ENCODE measurements at places on chromosomes 7 and 10.

DNA sequence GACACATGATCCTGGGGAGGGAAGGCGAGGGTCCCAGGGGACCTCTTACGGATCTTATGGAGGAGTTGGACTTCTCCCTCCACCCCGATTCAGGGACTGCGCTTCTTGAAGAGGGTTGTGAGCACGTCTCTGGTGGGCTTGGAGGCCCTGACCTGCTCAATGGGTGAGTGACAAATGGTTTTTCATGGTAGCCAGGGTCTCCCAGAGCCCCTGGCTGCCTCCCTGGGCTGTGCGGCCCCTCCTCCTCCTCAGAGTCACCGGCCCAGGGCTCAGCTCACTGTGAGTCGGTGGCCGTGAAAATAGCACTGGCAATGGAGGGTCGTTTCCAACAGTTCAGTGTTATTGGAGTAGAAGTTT, 26.6 kb downstream of the INPP5A start:
- no peak for DNase-seq

- DNase-seq: no peak
Observed at GRCh38 chr10:49600781-49601400, 9.2 kb upstream of the SLC18A3 start.

- DNase-seq: no peak
Observed at GRCh38 chr10:100014071-100014762, 4.5 kb upstream of the DNMBP start.

- DNase-seq: no peak
Observed at GRCh38 chr7:124672011-124672410, 93.6 kb downstream of the GPR37 start.

DNA sequence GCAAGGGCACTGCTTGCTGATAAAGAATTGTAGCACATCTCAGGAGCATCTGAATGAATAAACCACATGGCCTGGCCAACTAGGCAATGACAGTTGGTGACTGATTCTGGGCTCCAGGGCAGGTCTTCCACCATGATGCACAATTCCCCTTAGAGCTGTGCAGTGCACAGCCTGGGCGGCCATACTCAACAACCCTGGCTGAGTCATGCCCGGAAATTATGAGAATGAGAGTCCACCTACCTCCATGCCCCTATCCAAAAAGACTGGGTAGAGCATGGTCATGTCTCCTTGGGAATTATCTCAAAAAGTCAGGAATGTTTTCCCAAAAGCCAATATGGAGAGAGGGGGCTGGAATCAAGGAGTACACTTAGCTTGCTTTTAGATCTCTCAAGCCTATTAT, 425.6 kb downstream of the PLXNA4 start:
- no peak for DNase-seq

DNA sequence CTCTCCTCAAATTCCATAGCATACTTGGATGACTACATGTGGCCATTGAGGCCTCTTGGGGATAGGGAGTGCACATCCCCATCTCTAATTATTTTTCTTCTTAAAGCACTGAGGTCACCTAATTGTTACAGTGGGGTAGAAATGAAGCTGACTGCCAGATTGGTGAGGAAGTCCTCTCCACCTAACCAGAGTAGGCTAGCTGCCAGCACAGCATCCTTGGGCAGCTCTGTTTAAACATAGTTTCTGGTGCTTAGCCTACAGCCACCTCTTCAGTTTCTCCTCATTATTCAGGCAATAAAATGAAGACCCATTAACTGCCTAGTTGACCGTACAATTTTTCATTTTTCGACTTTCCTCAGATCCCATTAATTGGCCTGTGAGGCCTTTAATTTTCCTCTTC, 104.6 kb downstream of the MLLT10 start:
- no peak for DNase-seq

GRCh38 chr7:87518735-87519134, 43.3 kb upstream of the ABCB4 start:
- no peak for DNase-seq

DNA sequence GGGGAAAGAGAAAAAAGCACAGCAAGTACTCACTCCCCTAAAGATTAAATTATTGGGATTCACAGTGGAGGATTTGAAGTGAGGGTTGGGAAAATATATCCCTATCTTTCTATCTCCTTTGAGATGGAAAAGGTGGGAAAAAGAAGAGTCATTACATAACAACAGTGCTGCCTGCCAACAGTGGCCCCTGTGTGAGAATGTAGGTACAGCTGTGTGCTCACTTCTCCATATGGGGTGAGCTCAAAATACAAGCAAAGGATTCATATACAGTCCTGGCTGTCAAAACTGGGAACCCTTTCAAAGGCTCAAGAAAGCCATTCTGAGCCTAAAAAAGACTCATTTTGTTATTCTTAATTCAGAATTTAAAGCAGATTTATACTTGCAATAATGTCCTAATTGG, 458.5 kb downstream of the GPAM start:
- DNase-seq: no peak

GRCh38 chr7:29086545-29086944, 59.8 kb downstream of the CPVL start:
- no peak for DNase-seq

- no peak for DNase-seq
Observed at GRCh38 chr10:84541289-84541637, 212.9 kb downstream of the CCSER2 start.

GRCh38 chr10:123502983-123503382, 163.2 kb upstream of the GPR26 start:
- DNase-seq: no peak

DNA sequence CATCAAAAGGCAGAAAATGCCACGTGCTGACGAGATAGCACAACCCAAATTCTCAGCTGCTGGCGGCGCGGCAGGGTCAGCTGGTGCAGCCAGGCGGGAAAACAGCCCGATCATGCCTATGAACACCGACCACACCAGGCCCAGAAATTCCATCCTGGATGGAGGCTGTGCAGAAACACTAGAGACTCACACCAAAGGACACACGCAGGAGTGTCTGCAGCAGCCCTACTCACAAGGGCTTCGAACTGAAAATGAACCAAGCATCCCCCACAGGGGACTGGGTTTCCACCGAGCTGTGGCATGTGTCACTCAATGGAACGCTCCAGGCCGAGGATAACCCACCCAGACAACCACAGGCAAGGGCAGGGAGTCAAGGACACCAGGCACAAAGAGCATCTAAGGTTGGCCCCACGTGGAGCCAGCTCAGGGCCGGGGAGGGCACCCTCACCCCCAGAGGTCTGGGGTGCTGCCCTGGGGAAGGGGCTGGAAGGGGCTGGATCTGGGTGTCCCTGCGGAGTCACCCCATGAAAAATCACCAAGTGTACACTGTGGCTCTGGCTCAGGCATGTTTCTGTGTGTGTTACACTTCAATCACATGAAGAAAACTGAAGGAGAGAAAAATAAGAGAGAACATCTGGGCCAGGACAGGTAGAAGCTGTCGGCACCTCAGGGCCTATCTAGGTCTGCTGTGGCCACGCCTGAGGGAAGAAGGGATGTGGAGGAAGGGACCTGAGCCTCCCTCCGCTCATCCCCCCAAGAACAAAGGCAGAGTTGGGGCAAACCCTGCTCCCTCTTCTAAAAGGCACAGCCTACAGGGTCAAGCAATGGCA, 33.0 kb downstream of the RASGEF1A start:
- no peak for DNase-seq
